Activated naive CD4-positive, alpha-beta T cell treated with Interleukin-2 at 50 U/mL for 16 hours (primary cell): ENCODE measurements at places on chromosomes 12 and 14.

- DNase-seq = no peak
Observed at GRCh38 chr14:71749613-71750238, 182.5 kb upstream of the RGS6 start.

DNA sequence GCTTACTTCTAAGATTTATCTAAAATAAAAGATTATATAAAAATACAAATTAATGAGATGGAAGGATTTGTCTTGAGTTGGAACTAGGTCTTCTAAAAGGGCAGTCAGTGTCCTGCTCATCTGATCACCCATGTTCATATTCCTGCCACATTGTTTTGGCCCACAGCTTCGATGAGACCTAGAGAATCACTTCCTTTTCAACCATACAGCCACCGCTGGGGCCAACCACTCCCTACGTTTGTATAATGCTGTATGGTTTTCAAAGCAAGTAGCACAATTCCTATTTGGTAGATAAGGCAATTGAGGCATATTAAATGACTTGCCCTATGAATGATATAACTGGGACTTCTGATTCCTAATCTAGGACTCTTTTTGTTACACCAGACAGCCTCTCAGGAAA, 249.4 kb downstream of the ZFP36L1 start:
- no peak for DNase-seq

DNA sequence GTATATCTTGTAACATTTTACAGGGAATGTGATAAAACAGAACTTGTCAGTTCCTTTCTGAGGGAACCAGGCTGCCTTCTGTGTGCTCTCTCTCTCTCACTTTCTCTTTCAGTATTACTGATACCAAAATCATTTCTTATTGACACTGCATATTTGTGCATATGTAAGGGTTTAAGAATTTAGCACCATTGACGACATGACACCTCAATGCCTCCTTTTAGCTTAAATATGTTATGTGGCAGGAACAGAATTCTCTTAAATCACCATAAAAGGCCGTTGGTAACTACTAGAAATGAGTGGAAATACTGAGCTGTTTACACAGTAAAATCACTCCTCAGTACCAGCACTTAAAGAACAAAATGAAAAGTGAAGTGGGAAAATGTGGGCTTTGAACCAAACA, 457.7 kb upstream of the SYT1 start:
- DNase-seq = no peak

DNA sequence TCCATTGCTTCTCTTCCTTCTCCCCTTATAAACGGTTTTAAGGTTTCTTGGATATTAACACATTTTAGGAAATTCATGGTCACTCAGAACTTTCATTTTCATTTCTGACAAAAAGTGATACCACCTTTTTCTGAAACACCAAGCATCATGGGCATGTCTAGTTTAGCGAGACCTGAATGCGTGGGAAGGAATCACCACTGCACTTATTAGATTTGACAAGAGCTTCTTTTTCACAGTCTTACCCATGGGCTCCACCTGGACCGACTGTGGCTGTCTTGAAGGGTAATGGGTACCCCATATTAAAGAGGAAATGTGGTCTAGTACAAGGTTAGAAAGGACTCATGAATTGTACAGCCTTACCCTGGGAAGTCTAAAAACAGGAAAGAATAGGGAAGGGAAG, 95.4 kb downstream of the KCNK10 start:
- DNase-seq = no peak

DNA sequence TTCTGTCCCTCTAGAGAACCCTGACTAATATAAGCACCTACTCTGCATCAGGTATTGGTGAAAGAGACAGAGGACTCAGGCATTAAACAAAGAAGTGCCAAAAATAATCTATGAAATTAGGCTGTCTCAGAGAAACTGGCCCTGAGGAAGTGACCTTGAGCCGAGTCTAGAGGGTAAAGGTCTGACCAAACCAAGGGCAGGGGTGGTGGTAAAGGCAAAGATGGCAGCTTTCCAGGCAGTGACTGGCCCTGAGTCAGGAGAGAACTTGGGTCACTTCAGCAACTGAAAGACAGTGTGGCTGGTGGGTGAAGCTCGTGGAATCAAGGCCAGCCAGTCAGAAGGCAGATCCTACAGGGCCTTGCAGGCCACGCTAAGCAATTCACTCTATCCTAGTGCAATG, 30.6 kb downstream of the CDKL1 start:
- DNase-seq = no peak

GRCh38 chr12:69150796-69151127, 88.6 kb upstream of the CPSF6 start:
- DNase-seq = no peak

DNA sequence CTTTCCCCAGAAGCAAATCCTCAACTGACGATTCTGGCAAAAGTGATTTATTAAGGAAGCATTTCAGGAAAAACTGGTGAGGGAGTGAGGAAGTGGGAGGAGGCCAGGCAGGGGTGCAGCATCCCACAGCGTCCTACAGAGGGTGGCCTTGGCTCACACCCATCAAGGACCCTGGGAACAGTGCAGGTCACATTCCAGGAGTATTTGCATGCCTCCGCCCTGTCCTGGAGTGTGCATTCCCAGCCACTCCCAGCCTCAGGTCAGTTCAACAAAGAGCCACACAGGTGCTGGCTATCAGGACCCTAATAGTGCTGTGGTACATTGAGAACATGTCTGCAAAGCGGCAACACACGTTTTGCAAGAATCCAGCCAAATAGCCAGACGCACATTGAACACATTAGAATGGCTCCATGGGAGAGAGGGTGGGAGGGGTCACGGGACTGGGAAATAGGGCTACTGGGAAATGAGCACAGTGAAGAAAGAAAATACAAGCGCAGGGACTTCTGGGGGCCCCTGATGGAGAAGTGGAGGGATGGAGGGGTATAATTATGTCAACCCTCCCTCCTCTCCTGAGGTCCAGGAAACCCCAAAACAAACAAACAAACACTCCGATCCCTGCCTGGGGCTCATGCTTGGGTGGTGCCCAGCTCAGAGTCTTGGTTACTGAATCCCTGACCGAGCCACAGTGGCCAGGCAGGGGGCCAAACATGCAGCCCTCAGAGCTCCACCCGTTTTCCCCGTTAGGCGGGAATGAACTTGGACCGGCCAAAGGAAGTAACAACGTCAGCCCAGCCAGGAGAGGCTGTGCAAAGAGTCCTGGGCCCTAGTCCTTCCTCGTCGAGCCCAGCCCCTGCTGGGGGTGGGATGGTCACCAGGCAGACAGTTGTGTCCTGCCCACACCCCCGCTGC, 36.5 kb downstream of the CMKLR1 start:
- DNase-seq = no peak

- DNase-seq = no peak
Observed at GRCh38 chr14:96162265-96162664, 42.4 kb upstream of the BDKRB2 start.

- no peak for DNase-seq
Observed at GRCh38 chr12:76113800-76114757, 29.6 kb upstream of the NAP1L1 start.

DNA sequence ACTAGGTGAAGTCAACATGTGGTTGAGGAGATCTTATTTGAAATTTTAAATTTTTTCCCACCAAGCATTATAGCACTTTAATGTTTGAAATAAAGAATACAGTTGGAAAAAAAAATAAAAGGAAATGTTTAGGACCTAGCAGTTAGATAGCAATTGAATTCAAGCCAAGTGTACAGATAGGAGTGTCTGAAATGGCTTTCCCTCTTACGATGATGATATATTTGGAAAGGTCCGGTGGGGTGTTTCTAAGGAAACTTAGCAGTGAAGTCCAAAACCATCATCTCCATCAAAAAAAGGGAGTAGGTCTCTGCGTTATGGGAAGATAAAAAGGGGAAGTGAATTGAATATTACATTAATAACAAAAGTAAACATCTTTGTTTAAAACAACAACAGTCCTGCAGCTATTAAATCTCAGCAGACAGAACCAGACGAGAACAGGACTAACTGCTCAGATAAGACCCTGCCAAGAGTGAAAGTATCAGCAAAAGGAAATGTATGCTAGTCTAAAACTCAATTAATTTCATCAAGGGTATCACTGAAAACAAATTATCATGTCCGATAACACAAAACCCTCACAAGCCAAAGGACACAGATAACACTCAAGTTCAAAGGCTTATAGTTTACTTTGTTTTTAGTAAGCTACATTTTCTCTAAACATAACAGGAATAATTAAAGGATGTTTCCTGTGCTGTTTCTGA, 242.0 kb downstream of the BMP4 start:
- DNase-seq = no peak

GRCh38 chr14:99724939-99725773, 41.1 kb downstream of the CYP46A1 start:
- DNase-seq = no peak

GRCh38 chr12:83954071-83954789, 958.4 kb downstream of the SLC6A15 start:
- DNase-seq = no peak

DNA sequence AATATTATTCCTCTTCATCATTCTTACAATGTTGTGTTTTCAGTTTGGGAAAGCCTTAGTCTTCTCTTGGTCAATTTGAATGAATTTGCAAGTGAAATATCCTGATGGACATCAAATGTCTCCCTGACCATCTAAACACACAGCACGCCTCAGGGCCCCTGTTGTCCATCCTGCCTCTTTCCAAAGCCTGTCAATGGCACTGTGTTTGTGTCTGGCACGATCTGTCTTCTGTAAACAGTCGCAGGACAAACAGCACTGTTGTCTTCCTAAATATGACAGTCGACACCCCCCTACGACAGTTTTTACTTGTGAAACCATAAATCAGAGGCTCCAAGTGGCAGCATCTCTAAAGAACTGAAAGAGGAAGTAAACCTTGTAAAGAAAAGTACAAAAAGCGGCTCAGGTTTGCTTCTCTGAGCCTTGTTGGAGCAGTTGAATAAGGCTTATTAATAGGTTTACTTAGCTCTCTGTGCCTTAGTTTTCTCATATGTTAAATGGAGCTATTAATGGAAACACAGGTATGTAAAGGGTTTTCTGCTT, 285.8 kb downstream of the NRXN3 start:
- no peak for DNase-seq

DNA sequence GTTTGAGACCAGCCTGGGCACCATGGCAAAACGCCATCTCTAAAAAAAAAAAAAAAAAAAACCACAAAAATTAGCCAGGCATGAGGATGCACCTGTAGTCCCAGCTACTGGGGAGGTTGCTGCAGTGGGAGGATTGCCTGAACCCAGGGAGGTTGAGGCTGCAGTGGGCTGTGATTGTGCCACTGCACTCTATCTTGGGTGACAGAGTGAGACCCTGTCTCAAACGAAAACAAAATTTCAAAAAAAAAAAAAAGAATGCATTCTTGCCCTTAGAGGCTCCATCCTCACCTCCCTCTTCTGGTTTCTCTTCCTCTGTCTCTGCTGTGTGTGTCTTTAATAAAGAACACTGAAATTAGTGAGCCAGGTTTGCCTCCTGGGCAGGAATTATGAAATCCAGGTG, 107.8 kb downstream of the VCPKMT start:
- no peak for DNase-seq

DNA sequence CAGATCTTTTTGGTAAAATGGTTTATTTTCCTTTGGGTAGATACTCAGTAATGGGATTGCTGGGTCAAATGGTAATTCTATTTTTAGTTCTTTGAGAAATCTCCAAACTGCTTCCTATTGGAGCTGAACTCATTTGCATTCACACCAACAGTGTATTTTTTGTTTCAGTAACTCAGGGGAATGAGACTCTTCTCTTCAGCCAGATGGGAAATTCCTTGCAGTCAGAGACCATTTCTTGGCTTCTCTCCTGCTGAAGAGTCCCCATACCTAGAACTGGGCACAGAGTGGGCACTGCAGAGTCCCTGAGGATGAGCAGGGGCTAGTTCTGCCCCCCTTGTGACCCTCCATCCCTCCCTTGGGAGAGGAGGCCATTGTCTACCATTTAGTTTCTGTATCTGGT, 10.8 kb downstream of the SDSL start:
- no peak for DNase-seq
